ENCODE measurements at places on chromosomes 5 and 9.

DNA sequence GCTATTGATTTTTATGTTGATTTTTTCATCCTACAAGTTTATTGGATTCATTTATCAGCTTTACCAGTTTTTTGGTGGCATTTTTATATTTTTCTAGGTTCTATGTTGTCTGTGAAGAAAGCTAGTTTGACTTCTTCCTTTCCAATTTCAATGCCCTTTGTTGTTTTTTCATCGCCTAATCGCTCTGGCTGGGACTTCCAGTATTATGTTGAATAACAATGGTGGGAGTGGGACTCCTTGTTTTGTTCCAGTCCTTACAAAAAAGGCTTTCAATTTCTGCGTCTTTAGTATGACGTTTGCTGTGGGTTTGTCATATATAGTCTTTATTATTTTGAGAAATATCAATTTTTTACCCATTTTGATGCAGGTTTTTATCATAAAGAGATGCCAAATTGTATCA, 175.6 kb upstream of the CCNH start:
- no peak for DNase-seq

GRCh38 chr9:111356481-111357244, 26.6 kb upstream of the OR2K2 start:
- DNase-seq = no peak

GRCh38 chr5:147673266-147673665, 109.3 kb downstream of the JAKMIP2 start:
- DNase-seq = no peak

GRCh38 chr9:84296146-84296843, 44.3 kb downstream of the SLC28A3 start:
- peak; percentile 13 for DNase-seq

DNA sequence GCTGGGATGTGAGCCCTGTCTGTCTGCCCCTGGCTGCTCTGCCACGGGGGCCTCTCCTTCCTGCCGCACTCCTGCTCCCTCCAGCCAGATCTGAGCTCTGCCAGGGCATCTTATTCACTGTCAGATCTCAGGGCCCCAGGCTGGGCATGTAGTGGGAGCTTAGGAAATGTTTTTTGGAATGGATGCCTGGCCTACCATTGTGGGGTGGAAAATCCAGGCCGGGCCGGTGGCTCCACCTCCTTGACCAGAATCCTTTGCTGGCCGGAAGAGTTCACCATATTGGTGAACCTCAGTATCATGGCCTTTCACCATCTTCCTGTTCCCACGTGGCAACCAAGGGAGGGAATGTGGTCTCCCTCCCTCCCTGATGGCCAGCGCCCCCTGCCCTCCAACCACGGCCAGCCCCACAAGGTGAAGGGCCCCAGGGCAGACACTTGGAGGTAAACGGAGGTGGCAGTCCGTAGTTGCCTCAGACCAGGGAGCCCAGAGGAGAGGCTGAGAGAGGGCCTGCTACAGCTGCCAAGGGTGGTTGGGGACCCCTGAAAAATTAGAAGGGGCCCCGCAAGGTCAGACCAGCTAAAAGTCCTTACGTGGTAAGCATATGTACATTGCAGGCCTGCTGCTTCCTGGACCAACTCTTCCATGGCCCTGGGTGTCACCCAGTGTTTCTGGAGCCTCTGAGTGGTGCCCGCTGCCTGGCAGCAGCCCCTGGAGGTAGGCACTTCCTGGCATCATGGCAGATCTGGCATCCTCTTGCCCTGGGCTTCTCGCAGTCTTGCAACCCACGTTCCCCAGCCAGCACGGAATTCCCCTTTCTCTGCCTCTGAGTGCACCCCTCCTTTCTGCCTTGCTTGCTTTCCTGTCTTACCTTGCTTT, 153.3 kb downstream of the RGS3 start:
- DNase-seq = no peak

DNA sequence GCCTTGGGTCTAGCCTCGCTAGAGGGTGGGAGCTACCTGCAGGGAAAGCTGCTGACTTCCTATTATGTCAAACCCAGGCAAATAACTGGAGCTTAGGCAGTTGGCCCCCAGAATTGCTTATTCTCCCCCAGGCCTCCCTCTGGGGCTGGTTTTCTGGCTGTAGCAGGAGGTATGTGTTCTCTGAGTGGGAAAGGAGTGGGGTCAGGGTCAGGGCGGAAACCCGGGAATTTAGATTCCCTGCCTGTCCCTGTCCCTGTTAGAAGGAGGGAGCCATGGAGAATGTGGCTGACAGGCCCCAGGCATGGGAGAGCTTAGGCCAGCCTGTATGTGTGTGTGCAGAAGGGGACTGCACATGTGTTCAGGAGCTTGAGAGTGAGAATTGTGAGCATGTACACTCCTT, 13.6 kb upstream of the CXXC5 start:
- no peak for DNase-seq

GRCh38 chr9:89820337-89820736, 215.5 kb downstream of the GADD45G start:
- no peak for DNase-seq

- peak; percentile 31 for DNase-seq
These were observed 296.8 kb downstream of the PARP8 start for GRCh38 chr5:50962934-50963872.

- DNase-seq = no peak
These were observed 108.2 kb upstream of the KLF4 start for GRCh38 chr9:107597743-107598217.

DNA sequence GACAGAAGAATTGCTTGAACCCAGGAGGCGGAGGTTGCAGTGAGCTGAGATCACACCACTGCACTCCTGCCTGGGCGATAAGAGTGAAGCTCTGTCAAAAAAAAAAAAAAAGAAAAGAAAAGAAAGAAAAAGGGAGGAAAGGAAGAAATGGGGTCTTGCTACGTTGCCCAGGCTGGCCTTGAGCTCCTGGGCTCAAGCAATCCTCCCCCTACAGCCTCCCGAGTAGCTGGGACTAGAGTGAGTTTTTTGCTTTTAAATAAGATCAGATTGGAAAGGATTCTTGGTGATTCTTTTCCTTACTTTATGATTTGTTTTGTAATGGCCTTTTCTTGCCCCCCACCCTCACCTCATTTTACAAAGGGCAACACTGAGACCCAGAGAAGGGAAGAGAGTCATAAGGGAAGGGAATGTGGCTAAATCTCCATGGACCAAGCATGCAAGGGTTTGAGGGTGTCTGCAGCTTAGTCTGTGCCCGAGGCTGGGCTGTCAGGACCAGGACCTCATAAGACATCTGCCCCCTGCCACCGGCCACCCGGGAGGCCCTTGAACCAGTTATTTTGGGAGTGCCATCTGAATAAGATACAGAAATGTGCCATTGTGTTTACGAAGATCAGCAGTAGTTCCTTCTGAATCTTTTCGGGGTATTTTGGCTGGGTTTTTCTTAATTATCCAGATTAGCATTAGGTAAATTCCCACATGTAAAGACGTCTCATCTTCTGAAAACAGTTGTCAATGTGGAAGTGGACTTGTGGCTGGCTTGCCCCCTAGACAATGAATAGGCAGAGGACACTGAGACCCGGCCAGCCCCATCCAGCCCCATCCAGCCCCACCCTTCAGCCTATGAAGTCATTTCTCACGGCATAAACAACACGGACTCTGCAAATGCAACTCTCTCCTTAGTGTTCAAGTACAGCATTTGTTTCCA, 44.5 kb upstream of the GRHPR start:
- DNase-seq = no peak

DNA sequence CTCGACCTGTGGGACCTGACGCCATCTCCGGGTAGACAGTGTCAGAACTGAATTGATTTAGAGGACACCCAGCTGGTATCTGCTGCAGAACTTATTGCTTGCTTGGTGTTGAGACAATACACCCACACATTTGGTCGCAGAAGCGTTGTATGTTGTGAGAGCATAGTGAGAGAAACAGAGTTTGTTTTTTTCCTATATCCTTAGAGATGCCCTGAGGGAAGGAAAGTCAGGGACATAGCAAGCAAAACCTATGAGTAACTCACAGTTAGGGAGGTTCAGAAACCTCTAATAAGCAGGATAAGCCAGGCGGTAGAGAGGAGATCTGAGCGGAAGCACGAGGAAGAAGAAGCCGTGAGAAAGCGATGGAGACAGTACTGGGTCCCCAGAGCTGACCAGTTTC, 59.8 kb downstream of the PTCD2 start:
- DNase-seq = no peak

DNA sequence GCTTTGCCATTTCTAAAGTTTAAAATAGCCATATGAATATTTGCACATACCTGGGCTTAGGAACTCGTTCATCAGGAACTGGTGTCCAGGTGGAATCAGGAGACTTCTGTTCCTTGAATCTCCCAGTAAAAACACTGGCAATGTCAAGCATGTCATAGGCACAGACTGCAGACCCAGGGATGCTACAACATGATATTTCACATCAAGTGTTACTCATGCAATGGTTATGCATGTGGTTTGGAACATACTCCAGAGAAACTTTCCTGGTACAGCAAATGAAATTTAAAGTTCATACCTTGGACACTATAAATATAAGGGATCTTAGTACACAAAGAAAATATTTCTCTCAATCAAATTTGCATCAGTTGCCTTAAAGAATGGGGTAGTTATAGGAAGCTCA, 92.2 kb downstream of the SEMA6A start:
- DNase-seq = no peak

- no peak for DNase-seq
These were observed 134.1 kb downstream of the RGS3 start for GRCh38 chr9:113597390-113598241.

DNA sequence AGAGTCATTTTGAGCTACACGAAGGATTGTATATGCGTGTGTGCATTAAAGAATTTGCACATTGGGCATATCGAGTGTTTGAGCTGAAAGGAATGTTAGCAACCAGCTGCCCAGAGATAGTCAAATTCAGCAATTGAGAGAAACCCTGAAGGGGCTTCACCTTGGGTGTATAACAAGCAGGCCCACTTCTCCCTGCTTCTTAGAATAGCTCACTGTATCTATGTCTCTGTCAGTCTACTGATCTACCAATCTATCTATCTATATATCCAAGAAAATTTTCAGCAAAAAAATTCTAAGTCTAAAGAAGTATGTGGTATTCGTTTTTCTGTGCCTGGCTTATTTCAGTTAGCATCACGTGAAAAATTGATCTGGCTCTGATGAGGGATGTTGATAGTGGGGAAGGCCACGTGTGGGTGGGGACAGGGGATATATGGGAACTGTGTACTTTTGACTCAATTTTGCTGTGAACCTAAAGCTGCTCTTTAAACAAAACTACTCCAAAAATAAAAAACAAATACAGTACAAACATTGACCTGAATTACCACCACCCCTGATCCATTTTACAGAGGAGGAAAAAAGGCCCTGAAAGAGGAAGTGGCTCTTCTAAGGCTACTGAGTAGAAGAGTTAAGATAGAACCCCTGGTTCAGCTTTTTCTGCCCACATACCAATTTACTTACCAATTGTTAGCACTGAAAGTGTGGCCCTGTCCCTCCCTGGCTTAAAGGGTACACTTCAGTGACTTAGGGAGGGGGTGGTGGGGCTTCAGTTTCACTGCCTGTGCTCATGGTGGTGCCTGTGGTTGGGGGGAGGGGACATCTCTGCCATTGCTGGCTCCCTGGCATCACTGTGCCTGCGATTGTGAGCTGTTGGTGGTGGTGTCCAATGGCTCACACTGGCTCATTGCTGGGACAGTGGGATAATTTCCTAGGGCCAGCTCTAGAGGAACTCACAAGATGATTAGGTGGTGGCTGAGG, 141.8 kb downstream of the DOCK2 start:
- DNase-seq = no peak

DNA sequence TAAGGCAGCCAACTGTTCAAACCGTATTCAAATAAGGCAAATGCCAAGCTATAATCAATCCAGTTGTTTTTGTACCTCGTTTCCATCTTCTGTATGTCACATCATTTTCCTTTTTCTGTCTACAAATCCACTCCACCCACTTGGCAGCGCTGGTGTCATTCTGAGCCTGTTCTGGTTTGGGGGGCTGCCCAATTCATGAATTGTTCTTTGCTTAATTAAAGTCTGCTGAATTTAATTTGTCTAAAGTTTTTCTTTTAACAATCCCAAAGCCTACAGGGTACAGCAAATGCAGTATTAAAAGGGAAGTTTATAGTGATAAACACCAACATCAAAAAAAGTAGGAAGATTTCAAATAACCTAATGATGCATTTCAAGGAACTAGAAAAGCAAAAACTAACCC, 93.3 kb downstream of the GTF3C4 start:
- DNase-seq = no peak

- no peak for DNase-seq
These were observed 96.7 kb upstream of the CHD1 start for GRCh38 chr5:99025298-99026045.

Measured in stimulated activated CD4-positive, alpha-beta T cell treated with anti-CD3 and anti-CD28 coated beads, Interleukin-2, amount 100 ng/mL, for 4 hours (primary cell).